HFFc6 (cell line): ENCODE measurements at places on chromosomes 6 and 20. TPM values are rescaled to one million over a fixed set of nuclear protein-coding genes. Genes with fewer than 3 reads are reported as not detected.

DNA sequence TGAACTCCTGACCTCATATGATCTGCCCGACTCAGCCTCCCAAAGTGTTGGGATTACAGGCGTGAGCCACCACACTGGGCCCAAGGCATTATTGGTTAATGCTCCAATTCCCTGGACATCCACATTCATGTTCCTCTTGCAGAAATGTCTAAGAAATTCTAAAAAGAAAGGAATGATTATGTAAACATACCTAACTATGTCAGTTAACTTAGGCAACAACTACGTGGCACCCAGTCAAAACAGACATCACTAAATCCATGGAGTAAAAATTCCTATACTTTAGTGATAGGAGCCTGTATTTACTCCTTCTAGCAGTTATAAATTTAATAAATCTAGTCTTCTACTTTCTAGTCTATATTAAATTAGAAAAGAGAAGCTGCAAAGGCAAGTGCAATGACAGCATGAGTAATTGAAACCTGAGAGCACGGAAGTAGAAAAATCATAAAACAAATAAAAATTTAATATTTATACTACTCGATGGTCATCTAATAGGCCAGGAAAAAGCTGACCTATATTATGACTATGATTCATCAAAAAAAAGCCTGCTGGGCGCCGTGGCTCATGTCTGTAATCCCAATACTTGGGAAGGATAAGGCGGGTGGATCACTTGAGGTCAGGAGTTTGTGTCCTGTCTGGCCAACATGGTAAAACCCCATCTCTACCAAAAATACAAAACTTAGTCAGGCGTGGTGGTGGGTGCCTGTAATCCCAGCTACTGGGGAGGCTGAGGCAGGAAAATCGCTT, 4.2 kb downstream of the AHI1 start:
- no peak for DNase-seq

The EYA4 gene
- not detected in 2 replicates for total RNA-seq

DNA sequence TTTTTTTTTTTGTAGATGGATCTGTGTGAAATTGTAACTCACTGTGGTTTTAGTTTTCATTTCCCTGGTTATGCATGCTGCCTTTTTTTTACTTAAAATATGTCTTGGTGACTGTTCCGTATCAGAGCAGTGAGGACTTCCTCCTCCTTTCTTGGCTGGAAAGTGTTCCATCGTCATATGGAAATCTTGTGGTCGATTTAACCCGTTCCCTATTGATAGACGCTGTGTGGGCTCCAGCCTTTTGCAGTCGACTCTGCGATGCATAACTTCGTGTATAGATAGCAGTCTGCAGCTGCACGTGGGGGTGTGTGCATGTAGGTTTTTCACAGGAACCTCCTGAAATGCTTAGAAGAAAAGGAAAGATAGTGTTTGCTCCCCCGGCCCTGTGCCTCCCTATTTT, 28.1 kb upstream of the PNPLA1 start:
- DNase-seq = no peak

DNA sequence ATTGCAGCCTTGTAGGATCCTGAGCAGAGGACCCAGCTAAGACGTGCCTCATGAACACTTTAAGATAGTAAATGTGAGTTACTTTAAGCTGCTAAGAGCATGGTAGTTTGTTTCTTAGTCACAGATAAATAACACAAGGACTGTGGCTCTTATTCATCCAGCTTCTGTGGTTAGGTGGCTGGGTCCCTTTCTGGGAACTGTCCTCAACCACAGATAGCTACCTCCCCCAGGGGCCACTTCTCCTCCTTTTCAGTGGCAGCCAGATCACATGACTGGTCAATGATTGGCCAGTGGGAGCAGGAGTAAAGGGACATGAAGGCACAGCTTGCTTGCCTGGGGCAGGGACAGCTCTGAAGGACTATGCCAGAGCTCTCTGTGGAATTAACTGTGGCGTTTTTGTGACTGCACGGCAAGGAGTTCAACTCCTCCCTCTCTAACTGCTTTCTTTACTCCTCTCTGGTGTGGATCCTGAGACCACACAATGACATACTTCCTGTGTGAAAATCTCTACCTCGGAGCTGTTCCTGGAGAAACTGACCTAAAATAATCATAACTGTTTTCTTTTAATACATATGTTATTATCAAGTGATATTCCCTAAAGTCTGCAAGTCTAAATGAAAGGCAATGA, 76.5 kb downstream of the NRN1 start:
- no peak for DNase-seq

DNA sequence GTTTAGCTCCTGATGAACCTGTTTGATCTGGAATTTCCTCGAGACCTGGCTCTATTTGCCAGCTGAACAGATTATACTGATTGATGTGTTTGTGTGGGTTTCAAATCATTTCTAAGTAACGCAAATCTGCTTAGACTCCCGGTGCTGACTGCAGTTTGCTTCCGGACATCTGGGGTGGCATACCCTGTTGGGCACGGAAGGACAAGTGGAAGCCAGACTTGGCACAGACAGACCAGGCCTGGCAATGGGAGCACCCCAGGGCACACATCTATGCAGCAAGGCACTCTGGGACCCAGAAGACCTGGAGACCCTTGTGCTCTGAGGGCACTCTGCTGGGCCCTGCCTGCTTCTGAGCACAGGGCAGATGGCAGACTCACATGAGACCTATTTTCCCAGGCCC, 433.7 kb upstream of the CHD6 start:
- DNase-seq = no peak

DNA sequence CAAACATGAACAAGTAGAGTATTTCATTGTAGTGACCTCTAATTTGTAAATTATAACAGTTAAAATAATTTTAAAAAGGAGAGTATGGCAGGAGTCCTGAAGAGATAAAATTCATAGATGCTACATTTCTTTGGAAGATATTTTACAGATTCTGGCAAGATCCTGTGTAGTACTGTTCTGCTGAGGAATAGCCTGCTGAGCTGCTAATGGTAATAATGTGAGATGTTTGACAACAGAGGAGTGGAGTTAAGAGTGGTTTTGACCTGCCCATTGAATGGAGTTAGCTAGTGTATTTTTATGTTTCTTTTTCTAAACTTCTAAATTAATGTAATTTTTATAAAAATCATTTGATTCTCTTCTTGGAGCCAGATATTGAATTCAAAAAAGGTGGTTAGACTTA, 11.8 kb downstream of the CLVS2 start:
- DNase-seq = no peak

DNA sequence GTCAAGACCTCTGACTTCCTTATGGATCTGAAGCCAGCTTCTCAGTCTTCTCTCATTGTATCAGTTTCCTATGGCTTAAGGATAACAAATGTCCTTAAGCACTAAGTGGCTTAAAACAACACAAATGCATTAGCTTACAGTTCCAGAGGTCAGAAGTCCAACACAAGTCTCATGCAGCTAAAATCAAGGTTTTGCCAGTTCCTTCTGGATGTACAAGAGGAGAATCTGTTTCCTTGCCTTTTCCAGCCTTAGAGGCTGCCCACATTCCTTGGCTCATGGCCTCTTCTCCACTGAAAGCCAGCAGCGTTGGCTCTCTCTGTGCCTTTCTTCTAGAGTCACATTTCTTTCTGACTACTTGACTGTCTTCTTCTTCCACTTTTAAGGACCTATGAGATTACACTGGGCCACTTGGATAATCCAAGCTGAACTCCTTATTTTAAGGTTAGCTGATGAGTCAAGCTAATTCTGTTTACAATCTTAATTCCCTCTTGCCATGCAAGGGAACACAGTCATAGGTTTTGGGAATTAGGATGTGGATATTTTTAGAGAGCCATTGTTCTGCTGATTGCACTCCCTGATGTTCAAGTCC, 179.0 kb downstream of the BCAS1 start:
- DNase-seq = peak; percentile 70

The PHACTR1 gene
- 3.4 and 4.5 TPM in 2 replicates for total RNA-seq

DNA sequence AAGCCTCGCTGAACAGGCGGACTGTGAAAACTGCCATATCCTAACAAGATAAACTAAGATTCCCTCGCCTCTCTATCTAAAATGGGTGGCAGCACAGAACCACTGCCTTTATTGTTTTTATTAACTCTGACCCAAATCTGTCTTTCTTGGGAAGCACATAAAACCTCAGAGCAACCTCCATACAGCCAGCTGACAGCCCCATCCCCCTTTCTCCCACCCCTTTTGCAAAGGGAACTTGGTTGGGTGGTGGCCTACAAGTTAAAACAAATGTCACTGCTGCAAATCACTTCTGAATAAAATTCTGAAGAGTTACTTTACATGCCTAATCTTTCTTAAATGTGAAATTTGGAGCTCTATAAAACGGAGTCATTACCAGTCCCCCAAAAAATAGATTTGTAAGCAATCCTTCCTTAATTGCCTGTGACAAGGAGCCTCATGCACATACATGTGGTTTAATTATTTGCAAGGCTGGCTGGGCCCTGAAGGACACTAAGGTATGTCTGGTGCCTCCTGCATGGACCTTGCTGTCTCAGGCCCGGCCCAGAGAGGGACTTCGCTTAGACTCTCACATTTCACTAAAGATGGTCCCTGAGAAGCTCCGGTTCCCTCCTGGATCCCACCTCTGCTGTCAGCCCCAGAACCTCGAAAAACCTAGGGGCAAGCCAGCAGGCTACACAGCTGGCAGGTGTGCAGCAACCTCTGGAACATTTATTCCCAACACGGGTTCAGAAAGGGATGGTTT, 21.7 kb downstream of the PXDC1 start:
- no peak for DNase-seq

The CNR1 gene
- total RNA-seq = not detected in 3 replicates
